ENCODE measurements at places on chromosomes 5 and 9.

DNA sequence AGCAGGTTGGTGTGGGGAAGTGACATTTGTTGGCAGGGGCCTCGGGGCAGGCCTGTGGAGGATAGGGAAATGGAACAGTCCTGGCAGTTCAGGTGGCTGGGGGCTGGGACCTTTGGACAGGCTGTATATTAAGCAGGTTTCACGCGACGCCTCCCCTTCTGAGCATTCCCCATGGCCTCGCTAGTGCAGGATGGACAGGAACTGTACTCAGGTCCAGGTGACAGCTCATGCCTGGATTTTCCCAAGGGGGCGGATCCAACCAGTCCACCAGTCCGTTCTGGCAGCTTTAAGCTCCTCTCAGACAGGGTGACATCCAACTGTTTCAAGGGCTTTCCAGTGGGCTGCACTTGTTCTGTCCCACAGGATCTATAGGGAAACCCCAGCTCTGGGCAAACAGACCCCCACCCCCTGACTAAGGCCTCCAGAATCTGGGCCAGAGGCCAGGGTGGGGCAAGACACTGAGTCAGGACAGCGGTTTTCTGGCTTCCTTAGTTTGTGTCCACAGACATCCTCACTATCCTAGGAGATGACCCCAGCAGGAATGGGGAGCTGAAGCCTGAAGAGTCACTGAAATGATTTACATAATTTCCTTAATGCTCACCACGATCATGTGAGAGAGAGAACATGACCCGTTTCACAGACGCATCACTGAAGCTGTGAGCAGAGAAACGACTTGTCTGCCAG lies 20.9 kb downstream of the CSF2 start:
- DNase-seq = peak; percentile 98

DNA sequence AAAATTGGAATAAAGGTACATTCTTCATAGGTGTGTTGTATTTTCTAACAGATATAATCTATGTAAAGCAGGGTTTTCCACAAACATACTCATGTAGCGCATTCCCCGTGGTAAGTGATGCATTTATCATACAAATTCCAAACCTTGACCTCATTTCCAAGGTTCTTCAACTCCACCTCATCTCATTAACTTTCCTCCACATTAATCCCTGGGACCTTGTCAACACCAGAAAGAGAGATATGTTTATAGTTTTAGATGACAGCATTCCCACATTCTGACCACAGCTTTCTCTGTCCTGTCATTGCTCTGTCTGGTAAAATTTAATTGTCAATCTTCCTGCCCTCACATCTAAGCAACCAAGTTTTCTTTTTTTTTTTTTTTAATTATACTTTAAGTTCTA lies 415.1 kb downstream of the TMEM161B start:
- no peak for DNase-seq

DNA sequence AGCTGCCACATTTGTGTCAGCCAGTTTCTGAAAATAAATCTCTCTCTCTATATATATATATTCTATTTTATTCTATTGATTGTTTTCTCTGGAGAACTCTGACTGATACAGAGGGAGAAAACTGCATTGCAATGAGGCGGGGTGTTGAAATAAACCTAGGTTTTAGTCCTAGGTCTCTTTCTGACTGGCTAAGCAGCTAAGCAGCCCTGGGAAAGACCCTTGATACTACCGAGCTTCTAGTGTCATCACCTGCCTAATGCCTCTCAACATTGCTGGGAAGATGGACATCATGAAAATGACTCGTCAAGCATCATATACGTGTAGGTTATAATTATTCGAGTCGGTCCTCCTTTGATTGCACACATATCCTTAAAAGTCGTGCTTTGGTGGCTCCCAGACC lies 166.5 kb upstream of the IL12B start:
- no peak for DNase-seq

DNA sequence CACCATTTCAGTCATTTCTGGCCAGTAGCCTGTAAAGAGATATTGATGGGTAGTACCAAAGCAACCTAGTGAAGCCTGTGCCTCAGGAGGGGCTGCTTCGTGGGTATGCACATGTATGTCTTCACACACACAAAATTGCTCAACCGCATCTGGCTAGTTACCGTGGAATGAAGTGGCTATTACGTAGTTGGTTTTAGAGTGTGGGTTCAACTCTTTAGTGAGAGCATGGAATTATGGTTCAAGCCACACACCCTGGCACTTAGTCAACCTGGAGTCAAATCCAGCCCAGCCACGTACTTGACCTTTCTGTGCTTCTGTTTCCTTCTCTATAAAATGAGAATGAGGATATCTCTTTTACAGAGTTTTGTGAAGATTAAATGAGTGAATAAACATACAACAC lies 174.9 kb downstream of the TTC39B start:
- DNase-seq = no peak

DNA sequence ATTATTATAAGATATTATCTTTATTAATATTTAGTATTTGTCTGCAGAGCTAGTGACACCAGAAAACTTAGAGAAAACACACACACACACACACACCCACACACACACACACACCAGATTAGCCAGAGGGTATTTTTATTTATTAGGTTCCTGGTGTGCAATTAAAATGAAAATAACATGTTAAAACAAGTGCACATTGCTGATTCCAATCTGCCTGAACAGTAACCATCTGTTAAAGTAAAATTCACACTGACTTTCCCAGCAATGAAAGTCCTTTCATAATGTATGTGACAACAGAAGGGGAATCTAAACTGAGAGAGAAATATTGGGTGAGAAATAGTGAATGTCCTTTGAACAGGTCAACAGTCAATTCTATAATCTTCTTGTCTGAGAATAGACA lies 2323.5 kb upstream of the ACO1 start:
- DNase-seq = no peak

DNA sequence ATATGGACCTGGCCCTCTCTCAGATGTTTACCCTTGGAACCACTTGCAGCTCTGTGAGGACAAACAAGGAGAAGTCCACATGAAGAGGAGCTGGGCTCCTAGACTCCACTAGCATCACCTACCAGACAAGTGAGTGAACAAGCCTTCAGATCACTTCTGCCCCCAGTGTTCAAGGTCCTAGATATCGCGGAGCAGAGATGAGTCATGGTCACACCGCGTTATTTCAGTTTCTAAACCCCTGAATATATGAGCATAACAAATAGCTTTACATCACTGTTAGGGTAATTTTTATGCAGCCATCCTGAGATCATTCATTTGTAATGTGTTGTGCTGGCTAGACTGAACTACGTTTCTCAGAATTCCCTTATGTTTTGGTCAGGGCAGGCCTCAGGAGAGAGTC lies 77.0 kb upstream of the DAP start:
- DNase-seq = no peak

DNA sequence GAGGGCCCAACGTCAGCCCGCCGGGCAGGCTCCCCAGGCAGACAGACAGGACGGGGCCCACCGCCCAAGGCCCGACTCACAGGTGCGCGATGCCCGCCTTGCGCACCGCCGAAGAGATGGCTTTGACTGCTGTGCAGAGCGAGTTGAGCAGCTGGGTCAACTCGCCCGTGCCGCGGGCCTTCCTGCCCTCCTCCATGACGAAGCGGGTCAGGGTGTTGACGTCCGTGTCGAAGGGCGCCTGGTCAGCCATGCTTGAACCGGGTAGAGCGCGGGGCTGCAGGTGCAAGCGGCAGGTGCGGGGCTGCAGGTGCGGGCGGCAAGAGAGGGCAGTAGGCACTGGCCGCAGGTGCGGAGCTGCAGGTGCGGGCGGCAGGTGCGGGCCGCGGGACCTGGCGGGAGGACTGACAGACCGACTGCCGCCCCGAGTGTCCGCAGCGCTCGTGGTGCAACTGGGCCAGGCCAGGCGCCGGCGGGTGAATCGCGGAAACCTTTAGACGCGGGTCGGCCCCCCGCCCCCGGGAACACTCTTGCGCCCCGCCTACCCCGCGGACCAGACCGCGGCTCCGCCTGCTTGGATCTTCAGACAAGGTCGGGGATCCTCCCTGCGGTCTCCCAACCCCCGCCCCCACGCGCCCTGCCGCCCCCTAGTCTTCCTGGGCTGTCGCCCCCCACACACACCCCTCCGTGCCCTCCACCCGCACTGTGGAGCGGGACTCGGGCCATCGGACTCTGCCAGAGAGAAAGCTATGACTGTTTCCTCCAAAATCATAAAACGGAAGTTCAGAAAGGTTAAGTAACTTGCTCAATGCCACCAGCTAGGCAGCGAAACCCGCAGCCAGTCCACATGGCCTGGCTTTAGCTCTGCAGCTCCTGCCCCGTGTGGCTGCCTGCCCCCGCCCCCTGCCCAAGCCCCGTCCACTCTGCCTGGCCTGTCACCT lies at the start of gene FBP1:
Gene FBP1, minus strand, starts transcription at position 458 of the 938 bp plus-strand sequence. Its CDS starts 208 bp downstream, at position 250.
- DNase-seq = no peak

- DNase-seq = no peak
Observed at GRCh38 chr5:58156973-58157701, 302.7 kb downstream of the PLK2 start.

DNA sequence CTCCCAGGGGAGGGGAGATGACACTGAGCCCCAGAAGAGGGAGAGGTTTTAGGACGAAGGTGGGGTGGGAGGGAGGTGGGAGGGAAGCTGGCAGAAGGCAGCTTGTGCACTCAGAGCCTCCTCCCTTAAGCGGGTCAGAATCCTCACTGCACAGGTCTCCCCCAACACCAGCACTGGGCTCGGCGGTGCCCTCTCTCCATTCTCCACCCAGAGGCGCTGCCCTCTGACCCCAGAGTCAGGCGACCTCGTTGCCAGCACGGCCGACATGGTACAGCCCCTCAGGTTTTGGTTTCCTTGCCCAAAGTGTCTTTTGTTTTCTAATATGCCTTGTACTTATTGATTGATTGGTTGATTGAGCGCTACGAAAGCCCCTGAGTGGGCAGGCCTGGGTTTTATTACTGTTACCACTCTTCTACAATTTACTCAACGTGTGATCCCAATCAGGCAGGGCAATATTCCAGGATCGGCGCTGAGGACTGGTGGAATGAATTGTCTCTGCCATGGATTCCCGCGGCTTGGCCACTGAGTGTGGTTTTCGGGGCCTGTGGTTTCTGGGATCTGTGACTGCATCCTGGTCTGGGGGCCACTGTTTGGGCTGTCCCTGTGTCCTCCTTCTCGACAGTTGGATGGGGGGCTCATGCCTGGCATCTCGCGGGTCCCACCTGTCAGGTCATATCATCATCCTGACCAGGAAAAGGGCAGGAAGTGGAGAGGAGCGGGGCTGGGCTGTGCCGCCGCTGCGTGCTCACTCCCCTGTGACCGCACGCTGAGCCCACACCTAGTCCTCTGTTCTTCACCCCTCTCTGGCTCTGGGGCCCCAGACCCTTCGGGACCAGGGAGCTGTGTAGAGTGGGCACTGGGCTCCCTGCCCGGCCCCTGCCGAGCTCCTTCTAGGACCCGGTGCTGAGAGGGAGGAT lies 9.6 kb upstream of the FCN2 start:
- DNase-seq = no peak

- peak; percentile 90 for DNase-seq
Observed at GRCh38 chr5:113166852-113167366, 190.3 kb downstream of the DCP2 start.

DNA sequence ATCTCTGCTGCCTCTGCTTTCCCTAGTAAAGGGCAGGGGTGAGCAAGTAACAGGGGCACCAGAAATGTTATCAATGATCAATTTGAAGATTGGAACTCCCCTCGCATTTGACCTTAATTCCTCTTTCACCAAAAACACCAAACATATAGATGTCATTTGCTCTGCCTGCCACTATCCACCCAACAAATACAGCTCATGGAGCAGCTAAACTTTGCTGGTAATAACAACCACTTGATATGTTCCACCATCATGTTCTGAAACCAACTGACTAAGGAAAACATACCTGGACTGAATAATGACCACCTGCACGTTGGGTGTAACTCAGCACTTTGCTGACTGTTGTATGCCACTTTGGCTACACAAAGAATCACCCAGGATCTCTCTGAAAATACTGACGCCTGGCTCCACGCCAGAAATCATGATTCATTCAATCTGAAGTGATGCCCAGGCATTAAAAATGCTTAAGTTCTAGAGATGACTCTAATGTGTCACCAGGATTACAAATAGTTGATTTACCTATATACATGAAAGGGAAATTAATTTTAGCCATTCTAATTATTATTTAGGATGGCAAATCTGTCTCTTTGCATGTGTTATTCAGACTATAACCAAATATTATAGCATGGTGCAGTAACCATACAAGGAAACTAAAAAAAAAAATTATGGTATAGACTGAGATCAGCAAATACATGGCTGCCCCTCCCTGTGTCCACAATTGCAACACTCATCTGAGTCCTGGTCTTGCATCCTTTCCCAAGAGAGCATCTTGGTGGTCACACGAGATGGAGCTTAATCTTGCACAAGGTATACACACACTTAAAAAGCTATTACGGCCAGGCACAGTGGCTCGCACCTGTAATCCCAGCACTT lies 43.1 kb upstream of the TTC39B start:
- peak; percentile 18 for DNase-seq

DNA sequence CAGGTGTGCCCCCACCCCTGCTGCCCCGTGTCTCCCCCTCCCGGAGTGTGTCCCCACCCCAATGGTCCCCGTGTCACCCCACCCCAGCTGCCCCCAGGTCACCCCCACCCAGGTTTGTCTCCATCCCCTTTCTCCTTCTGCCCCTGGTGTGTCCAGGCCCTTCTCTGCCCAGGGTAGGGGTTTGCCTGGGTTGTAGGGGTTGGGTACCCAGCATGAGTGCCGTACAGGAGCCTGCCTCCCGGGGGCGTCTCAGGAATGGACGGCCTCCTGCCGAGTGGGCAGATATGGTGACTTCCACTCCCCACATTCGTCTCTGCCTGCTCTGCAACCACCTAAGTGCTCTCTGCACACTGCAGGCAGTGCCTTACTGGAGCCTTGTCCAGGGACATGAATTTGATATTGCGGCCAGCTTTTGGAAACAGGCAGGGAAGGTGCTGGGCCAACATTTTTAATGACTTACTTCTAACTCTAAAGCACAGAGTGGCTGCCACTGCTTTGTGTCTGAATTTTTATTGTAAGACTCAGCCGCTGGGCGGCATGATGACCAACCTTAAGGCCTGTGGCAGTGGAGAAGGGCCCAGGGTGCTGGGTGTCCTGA lies 6.7 kb downstream of the LRRC14B start:
- DNase-seq = no peak

DNA sequence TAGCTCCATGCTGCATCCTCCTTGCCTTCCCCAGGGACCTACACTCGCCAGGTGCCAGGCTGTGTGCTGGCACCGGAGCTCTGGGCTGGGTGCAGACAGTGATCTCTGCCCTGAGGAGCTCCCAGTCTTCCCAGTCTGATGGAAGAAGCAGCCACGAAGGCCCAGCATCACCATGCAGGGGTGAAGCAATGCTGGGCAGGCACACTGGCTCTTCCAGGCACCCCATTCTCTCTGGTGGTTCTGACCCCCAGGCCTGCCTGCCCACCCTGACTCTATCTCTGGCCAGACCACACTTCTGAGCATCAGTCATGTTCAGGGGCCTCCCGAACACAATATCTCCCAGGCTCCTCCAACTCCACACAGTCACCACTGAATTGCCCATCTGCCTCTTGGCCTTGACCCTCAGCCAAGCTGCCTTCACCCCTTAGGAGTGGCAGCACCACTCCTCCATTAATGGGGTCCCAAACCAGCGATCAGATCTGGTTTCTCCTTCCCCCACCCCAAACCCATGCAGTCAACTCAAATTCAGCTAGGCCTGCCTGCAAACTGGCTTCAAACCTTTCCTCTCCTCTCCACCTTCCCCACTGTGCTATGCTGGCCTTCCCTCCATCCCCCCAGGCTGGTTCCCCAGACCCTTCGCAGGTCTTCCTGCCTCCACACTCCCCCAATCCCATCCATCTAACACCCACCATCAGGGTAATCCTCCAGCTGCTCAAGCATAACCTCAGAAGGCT lies 102.7 kb upstream of the MVB12B start:
- DNase-seq = no peak

All from HFFc6 (cell line).